ENCODE measurements at places on chromosomes 5 and 9.
A peak's percentile ranks its signal among the peaks of the same experiment; 100 is the strongest.

- no peak for DNase-seq
Measured at GRCh38 chr9:76725885-76726284, 38.4 kb upstream of the PCA3 start.

DNA sequence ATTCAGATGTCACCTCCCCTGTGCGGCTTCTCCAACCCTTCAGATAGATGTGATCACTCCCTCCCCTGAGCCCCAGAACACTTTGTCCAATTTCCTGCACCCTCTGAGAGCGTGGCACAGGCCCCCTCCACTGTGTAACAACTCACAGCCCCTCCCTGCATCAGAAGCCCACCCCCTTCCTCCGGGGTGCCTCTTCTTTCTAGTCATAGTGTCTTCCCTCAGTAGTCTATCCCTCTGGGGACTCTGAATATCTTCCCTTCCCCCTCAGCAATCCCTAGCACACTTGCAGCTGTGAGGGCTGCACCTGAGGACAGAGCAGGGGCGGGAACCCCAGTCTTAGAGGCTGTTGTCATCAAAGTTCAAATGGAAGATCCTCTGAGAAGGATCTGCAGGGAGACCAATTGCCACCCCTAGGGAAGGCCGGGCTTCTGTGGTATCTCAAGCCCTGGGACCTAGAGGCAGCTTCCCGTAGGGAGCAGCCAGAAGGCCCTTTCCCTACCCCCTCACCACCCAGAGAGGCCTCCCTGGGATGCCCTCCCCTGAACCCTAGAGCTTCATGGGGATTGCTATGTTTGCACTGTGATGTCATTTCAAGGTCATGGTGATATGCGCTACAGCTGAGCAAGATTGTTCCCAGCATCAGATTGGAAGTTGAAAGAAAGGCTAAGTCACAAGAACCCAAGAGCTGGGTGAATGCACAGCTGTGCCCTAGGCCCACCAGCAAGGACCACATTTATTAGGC is 70.7 kb downstream of the THBS4 start:
- no peak for DNase-seq

DNA sequence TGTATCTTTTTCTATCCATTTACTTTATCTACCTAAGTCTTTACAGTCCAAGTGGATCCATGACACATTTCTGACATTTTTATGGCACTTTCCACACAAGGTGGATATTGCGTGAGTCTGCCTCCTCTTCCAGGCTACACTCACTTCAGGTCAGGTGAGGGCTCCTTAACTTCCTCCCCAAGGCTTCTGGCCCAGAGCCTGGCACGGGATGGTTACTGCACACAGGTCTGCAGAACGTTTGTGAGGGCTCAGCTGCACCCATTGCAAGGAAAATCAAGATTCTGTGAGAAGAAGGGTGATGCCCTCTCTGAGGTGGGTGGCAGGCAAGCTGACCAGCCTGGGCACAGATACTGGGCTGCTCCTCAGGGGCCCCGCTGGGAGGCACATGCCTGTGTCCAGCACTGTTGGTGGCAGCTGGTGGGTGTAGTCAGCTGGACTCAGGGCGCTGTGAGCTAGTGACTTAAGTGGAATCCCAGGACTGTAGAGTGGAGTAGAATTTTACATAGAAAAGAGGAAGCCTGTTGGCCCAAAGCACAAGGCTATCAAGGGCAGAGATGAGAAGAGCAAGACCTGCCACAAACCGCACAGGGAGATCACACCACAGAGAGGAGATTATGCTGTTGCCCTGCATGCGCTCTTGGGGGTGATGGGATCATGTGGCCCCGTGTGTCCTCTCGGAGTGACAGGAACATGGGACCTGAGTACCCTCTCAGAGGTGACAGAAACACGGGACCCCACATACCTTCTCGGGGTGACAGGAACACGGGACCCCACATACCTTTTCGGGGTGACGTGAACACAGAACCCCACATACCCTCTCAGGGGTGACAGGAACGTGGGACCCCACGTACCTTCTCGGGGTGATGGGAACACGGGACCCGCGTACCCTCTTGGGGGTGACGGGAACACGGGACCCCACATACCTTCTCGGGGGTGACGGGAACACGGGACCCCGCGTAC is 21.3 kb downstream of the AHRR start:
- no peak for DNase-seq

- DNase-seq = no peak
Measured at GRCh38 chr9:25960178-25960577, 281.9 kb upstream of the TUSC1 start.

GRCh38 chr9:134436911-134437310 is 110.7 kb downstream of the RXRA start:
- no peak for DNase-seq

GRCh38 chr5:113574417-113574816 is 60.9 kb downstream of the YTHDC2 start:
- no peak for DNase-seq

DNA sequence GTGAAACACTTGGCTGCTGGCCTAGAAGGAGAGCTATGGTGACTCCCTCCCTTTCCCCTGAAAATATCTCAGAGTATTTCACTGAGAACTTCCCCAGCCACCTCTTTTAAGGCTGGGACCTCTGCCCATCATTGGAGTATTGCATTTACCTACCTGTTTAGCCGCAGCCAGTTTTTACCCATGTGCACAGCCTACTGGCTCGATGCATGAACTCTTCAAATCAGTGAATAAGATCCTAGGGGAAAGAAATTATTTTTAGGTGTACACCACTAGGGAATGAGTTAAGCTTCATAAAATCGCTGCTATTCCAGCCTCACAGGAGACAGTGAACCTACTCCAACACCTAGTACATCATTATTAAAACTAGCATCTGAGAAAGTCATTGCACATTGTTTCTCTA is 16.8 kb upstream of the FAM174A start:
- no peak for DNase-seq

DNA sequence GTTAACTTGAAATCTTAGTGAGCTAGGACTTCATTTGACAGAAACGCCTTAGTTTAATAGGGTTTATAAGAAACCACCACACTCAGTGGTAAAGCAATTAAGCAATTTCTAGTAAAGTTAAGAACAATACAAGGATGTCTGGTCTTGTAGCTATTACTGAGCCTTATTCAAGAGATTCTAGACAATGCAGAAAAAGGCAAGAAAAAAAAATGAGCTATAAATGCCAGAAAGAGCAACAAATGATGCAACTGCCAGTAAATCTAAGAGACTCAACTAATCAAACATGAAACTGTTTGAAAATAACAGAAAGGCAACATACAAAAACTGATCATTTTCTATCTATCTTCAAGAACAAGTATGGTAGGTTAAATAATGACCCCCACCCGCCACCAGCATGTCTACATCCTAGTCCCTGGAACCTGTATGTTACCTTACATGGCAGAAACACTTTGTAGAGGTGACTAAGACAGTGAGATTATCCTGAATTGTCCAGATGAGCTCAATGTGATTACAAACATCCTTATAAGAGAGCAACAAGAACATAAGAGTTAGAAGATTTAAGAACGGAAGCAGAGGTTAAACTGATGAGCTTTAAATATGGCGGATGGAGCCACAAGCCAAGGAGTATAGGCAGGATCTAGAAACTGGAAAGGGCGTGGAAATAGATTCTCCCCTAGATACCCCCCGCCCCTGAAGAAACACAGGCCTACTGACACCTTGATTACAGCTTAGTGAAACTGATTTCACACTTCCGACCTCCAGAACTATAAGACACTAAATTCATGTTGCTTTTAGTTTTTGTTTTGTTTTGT is 93.0 kb downstream of the SUSD1 start:
- DNase-seq = no peak

DNA sequence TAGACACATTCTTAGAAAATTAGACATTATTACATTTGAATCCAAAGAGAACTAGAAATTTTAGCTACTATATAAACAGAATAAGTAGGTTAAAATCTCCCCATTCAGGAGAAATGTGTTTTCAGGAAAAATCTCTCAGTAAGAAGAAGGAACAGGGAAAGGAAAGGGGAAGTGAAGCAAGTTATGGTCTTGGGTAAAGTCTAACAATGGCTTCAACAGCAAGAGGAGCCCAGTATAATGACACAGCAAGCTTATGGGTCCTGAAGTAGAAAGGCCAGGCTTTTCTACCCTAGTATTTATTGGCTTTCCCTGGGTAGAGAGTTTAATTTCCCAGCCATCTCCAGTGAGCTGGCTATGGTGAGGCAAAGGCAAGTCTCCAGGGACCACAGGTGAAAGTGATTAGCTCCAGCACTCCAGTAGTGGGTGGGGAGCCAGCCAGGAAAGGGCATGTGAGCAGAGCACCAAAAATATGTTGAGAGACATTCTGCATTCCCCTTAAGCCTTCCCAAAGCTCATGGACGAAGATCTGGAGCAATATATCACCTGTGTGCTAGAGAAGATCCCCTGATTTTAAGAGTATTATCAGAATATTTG is 981.7 kb downstream of the NR2F1-AS1 start:
- DNase-seq = no peak

GRCh38 chr9:127973169-127974000 is 7.4 kb downstream of the EEIG1 start:
- no peak for DNase-seq

GRCh38 chr9:124698265-124698664 is 72.8 kb downstream of the NR6A1 start:
- no peak for DNase-seq

- no peak for DNase-seq
Measured at GRCh38 chr9:1233568-1233967, 183.4 kb downstream of the DMRT2 start.

DNA sequence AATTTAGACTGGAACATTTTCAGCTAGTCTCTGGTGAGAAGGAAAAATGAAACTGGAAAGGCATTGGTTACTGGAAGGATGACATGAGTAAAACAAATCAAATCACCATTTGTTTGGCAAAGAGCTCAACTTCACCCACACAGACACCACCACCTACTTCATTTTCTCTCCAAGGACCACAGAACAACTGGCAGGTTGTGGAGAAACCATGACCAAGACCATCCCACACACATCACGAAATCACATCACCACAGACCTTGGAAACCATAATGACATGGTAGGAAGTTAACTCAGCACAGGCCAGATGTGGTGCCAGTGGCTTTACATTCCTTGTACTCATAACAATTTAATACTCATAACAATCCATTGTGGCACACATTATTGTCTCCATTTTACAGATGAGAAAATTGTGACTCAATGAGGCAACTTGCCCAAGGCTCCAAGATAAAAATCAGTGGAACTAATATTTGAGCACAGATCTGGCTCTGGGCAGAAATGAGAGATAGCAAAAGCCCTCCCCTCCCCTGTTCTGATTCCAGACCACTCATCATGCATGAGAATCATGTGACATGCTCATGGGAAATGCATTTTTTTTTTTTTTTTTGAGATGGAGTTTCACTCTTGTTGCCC is 7.5 kb downstream of the OR1K1 start:
- no peak for DNase-seq

- DNase-seq = no peak
Measured at GRCh38 chr9:1184146-1184545, 134.0 kb downstream of the DMRT2 start.

DNA sequence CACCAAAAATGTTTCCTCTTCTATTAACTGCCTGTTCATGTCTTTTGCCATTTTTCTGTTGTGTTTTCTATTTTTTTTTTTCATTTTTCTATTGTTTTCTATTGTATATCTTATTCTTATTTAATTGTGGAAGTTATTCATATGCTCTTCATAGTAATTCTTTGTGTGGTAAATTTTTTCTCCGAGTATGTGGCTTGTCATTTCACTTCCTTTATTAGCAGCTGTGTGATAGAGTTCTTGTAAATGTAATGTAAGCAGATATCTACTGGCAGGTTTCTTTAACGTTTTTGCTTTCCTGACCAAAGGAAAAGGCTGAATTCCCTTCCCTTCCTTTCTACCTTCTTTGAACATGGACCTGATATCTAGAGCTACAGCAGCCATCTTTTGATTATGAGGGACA is 5.8 kb upstream of the PLPP1 start:
- no peak for DNase-seq

DNA sequence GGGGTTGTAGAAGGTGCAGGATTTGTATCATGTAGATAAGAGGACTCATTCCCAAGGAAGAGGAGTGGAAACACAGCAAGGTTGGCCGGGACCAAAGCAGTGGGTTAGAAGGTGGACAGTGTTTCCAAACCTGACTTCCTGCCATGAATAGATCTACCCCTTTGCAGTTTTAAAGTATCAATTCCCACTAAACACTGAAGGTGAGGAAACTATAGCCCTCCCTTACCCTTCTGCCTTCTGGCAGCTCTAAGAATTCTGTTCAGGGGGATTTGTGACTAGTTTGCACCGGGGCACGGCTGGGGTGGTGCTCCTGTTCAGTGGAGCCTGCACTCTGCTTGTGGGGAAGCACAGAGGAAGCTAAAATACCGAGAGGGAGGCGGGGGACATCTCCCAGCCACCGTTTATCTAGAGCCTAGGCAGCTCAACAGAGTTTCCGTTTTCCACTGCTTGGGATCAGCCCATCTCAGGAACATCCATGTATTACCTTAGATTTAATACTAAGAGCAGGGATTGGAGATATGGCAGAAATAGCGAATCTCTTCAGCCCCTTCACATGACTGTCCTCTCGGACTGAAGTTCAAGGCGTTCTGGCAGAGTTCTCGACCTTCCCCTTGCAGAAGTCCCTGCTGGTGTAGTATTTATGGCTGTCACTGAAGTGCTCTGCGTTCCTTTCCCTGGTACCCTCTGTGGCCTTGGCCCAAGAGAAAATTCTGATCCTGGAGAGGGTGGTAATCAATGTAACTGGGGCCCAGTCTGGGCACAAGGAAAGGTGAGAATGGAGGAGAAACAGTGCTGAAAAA is 5.4 kb downstream of the ISL1 start:
- DNase-seq = no peak

DNA sequence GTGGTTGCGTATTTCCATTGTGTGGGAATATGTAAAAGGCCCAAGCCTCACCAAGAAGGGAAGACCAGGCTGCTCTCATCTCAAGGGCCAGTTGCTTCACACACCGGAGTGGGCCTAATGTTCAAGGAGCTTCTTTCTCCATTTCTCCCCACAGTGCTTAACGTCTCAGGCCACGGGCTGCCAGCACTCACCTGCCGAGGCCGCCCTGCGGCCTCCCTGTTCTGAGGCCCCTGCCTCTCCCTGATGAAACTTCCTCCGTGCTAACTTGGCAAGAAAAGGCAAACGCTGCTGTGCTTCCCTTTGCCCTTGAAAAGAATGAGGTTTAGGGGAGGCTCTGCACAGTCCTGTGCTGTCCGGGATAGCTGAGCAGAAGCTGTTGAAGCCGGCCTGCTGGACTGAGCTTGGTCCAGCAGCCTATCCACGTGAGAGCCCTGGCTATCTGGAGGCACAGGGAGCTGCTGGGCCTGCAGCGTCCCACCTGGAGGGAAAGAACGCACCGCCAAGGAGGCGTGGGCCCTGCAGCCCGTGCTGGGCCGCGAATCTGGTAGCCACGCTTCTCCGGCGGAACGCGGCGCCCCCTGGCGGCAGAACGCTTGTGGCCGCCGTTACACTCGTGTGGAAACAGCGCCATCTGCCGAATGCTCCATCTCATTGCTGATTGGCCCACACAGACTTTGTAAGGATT is 73.5 kb upstream of the PRSS3 start:
- peak; percentile 56 for DNase-seq

GRCh38 chr5:16842896-16843295 is 93.2 kb downstream of the MYO10 start:
- no peak for DNase-seq

DNA sequence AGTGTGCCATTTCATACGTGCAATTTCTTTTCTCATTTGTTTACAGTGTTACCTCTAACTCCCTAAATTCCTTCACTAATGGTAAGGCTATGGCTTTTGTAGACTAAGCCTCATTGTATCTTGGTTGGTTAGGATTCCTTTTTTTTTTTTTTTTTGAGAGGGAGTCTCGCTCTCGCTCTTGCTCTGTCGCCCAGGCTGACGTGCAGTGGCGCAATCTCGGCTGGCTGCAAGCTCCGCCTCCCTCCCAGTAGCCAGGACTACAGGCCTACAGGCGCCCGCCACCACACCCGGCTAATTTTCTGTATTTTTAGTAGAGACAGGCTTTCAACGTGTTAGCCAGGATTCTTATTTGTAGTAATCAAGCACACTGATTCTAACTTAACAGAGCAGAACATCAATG is 57.7 kb downstream of the SPEF2 start:
- no peak for DNase-seq
